ENCODE measurements at places on chromosomes 1 and 21.

DNA sequence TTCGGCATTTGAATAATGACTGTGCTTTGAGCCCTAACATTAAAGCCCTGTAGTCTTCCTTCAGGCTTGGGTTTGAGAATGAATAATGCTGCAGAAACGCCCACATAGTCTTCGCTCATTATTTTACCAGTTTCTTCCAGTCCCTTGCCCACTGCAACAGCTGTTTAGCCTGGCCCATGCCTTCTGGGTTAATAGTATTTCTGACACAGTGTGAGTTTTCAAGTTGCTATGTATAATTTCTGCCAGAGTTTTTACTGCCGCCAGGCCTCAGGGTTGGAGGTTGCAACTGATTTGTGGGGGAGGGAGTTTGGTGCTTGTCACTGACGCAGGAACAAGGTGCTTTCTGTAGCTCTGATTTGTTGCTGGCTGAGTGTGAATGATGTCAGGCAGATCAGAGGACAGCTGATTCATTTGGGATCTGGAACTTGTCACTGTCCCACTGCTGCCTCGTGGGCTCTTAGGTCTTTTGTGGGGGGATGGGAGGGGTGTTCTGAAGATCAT is 109.8 kb downstream of the MAST2 start:
- no peak for DNase-seq

- DNase-seq, result no peak
Observed at GRCh38 chr1:89710498-89711139, 77.7 kb downstream of the LRRC8C start.

DNA sequence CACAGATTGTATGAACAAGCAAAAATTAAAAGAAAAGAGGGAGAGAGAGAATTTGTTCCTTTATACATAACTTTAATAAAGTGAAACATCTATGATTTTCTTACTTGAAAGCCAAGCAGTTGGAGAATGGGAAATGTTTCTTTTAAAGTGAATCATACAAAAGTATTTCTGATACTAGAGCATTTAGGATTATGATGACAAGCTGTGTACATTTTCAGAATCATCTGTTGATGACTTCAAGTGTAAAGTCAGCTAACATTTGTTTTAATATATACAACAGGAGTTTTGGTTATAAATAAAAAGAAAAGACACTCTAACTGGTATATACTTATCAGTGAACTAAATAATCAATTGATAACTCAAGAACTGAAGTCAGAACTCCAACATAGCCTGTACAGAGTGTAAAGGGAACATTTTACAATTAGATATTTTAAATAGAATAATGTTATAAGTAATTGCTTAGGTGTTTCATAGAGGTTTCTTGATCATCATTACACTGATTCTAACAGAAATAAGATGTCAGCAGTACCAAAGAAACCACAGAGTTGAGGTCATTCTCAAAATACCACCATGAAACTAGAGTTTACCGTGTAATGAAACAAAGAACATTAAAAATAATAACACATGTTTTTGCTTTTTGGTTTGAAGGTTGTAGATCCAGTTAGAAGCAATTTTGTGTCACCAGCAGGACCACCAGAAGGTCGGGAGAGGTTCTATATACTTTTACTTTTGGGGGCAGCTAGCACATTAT is 103.4 kb downstream of the COL24A1 start:
- DNase-seq, result no peak

DNA sequence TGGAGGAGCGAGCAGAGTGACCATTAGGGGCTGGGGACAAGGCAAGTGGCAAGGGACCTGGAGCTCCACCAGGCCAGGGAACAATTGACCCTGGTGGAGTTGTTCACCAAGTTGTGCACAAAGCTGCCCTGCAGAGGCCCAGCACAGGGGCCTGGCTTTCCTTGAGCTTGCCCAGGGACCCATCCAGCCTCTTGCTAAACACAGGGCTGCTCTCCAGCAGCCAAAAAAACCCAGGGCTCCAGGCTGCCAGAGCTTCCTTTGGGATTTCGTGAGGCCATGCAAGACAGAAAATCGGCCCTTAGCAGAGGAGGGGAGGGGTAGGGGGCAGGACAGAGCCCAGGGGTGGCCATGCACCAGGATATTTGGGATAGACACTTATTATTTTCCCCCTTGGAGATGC is 32.6 kb downstream of the LRP8 start:
- DNase-seq, result no peak

DNA sequence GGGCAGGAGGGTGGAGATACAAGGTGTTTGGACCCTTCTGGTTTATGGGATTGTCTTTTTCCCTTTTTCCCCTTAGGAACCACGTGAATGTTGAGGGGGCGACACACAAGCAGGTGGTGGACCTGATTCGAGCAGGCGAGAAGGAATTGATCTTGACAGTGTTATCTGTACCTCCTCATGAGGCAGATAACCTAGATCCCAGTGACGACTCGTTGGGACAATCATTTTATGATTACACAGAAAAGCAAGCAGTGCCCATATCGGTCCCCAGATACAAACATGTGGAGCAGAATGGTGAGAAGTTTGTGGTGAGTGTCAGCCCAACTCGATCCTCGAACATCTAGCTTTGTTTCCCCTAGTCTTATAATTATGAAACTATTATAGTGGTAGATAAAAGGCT is 27.0 kb downstream of the SNX27 start:
- DNase-seq, result no peak

DNA sequence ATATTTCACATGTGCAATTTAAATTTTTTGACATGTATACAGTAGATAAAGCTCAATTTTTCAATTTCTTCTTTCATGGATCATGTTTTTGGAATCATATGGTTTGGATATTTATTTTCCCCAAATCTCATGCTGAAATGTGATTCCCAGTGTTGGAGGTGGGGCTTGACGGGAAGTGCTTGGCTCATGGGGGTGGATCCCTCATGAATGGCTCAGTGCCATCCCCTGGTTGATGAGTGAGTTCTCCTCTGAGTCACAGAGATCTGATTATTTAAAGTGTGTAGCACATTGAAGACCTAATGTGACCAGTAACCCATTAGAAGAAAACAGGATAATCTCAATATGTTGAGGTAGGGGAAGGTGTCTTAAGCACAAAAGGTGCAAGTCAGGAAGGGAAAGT is 9.1 kb upstream of the IFI16 start:
- no peak for DNase-seq

- DNase-seq, result no peak
Observed at GRCh38 chr1:228016181-228016510, 9.3 kb downstream of the WNT3A start.

DNA sequence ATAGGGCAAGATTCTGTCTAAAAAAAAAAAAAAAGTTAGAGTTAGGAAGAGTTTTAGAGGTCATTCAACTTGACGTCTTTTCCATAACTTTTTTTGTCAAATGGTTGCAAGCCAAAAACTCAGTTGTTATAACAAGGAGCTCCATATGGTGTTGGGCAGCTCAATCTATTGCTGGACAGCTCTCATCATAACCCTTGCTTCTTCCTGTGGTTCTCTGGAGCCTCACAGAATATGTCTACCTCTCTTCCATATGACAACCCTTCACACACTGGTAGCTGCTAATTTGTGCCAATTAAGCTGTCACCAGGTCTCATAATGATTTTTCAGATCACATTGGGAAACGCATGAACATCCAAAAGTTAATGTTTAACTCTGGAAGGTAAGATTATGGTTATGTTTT is 57.8 kb upstream of the SLC16A1 start:
- no peak for DNase-seq

GRCh38 chr1:15342408-15342967 is 67.2 kb upstream of the EFHD2 start:
- no peak for DNase-seq

DNA sequence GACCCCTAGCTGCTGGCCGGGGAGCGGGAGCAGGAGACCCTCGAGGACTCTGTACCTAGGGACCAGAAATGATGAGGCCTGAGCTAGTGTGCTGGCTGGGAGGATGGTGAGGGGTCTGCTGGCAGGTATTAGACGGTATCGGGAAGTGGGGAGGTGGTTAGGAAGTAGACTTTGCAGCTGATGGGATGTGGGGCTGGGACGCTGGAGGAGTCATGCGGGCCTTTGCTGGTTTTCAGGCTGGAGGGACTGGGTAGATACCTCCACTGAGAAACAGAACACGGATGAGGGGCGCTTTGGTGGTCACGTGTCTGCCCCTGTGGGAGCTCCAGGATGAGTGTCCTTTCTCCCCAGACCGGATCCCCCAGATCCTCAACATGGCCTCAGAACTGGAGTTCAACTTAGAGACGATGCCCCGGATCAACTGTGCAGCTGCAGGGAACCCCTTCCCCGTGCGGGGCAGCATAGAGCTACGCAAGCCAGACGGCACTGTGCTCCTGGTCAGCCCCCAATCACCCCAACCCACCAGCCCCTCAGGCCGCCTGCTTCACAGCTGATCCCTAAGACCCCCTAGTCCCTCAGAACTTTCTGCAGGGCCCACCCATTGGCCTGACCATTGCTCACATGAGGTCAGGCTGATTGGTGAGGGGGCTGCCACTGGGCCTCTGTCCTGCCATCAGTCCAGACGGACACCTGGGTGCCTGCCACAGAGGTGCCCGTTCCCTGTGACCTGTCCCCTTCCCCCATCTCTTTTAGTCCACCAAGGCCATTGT is 8.0 kb downstream of the TIE1 start:
- no peak for DNase-seq

GRCh38 chr1:44676484-44677200 is 2.1 kb downstream of the ARMH1 start:
- DNase-seq, result no peak

- no peak for DNase-seq
Observed at GRCh38 chr1:85356130-85356529, 79.7 kb upstream of the BCL10 start.

DNA sequence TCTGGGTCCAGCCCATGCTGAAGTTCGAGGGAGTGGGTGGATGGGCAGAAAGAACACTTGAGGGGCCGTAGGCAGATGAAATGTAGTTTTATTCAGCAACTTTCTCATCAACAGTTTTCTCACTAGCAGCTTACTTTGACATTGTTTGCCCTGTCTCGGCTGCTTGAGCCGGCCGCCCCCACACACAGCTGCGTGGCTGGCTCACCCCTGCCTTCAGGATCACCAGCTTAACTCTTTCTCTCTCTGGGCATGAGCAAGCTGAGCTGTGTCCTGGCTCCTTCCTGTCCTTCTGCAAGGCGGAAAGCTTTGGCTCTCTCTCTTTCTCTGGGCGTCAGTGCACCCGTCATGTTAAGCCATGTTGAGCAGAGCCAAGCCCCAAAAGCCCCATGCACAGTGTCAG is 104.4 kb upstream of the GNG12 start:
- DNase-seq, result no peak

- no peak for DNase-seq
Observed at GRCh38 chr21:37711286-37711829, 204.9 kb downstream of the KCNJ6 start.

DNA sequence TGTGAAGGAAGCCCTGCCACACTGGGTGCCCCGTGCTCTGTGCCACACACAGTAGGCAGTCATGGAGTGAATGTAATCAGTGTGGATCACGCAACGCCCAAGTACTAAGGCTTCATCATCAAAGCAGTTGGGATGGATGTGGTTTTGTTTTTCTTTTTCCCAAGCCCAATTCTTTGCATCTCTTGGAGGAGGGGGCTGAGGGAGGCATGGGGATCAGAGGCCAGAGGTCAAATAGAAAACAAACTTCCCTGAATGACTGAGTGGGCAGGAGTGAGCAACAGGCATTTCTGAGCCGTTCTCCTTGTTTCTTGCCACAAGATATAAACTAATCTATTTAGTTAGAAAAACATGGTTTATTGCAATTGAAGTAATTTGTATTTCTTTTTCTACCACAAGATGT is 85.3 kb downstream of the TRABD2B start:
- no peak for DNase-seq

GRCh38 chr1:98669355-98670296 is 8.1 kb downstream of the SNX7 start:
- no peak for DNase-seq

DNA sequence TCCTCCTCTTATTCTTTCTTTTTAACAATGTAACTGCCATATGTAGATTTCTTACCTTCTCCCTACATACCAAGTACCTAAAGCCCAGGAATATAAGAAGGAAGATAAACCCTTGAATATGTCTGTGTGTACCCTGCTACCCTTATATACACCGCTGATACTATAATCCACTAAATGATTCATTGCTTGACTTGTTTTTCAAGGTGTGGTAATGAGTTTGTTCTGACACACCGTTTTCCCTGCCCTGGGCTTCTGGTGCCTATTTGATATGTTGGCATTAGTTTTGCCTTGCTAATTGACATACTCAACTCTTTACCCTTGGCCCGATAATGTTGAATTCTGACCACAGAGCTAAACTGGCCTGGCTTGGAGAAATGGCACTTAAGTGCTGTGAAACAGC is 64.3 kb downstream of the IL23R start:
- no peak for DNase-seq

- no peak for DNase-seq
Observed at GRCh38 chr1:60281360-60281932, 207.9 kb upstream of the C1orf87 start.

- DNase-seq, result no peak
Observed at GRCh38 chr1:77230051-77230450, 10.8 kb upstream of the PIGK start.

DNA sequence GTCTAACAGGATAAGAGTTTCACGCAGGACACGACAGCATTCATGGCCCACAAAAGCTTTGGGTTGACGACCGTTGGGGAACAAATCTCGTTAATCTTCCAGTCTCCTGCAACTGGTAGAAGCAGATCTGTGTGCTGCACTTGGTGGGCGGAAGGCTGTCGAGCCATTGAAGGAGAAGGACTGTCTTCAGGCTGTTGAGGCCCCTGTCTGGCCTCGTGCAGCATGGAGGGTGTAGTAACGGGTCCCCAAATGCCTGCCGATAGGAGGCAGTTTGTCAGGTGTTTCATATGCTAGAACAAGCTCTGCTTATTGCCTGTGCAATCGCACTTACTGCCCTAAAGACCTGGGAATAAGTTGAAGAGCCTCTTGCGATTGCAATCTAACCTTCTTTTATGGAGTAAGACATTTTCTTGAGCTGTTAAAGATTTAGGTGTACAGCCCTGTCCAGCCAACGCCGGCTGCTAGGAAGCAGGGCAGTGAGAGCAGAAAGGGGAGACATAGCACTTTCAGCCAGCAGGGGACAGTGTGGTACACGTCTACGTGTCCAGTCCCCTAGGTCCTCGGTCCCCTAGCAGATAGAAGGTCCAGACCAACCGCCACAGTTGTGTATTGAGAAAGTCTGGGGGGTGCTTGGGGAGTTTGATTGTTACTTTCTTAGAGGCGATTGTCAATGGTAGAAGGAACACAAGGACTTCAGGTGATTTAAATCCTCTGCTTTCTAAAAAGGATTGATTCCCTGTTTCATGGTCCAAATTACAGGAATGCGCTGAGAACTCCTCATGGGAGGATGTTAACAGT is 102.3 kb upstream of the TMPRSS2 start:
- no peak for DNase-seq

- no peak for DNase-seq
Observed at GRCh38 chr1:226481133-226481532, 67.4 kb upstream of the STUM start.
